ENCODE measurements at places on chromosomes 11 and 22.

DNA sequence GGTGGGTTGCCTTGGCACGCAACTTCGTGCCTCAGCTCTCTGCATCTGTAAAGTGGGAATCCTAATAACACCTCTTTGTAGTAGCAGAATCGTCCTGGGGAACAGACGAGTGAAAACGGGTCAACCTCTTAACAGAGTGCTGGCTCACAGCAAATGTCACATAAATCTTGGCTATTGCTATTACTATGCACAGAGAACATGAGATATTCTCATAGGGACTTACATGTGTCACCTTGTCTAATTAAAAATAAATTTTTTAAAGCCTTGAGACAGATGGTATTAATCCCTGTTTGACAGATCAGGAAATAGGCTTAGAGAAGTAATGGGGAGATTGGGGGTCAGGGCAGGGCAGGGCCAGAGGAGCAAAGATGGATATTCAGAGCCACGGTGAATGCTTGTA, 44.3 kb upstream of the IGSF9B start:
- no peaks in the 10 kb centered on the region for H3K4me1 ChIP-seq
- no peaks in the 10 kb centered on the region for H3K27me3 ChIP-seq
- no peaks in the 10 kb centered on the region for H3K36me3 ChIP-seq
- H3K4me3 ChIP-seq = no peak overlapping the region
- no peak overlapping the region for H3K27ac ChIP-seq
- no peak for DNase-seq

GRCh38 chr11:18493310-18493709, 33.4 kb downstream of the TSG101 start:
- H3K4me3 ChIP-seq = no peak overlapping the region
- no peaks in the 10 kb centered on the region for H3K27me3 ChIP-seq
- H3K4me1 ChIP-seq = no peaks in the 10 kb centered on the region
- no peaks in the 10 kb centered on the region for H3K36me3 ChIP-seq
- no peak overlapping the region for H3K27ac ChIP-seq
- DNase-seq = no peak

- no peaks in the 10 kb centered on the region for H3K27me3 ChIP-seq
- no peak overlapping the region for H3K27ac ChIP-seq
- H3K4me3 ChIP-seq = no peak overlapping the region
- no peak for DNase-seq
Observed at GRCh38 chr11:15638386-15638787, 523.7 kb downstream of the INSC start.

- H3K27ac ChIP-seq = no peak overlapping the region
- H3K4me3 ChIP-seq = no peak overlapping the region
- H3K4me1 ChIP-seq = no peaks in the 10 kb centered on the region
- no peaks in the 10 kb centered on the region for H3K27me3 ChIP-seq
- H3K36me3 ChIP-seq = no peaks in the 10 kb centered on the region
Observed at GRCh38 chr22:30198921-30199320, 47.6 kb downstream of the LIF start.

GRCh38 chr22:32569956-32570355, 95.3 kb downstream of the FBXO7 start:
- no peaks in the 10 kb centered on the region for H3K4me1 ChIP-seq
- no peak overlapping the region for H3K4me3 ChIP-seq
- no peaks in the 10 kb centered on the region for H3K27me3 ChIP-seq
- no peak overlapping the region for H3K27ac ChIP-seq
- no peak for DNase-seq

GRCh38 chr11:58057481-58057880, 26.7 kb downstream of the OR6Q1 start:
- no peaks in the 10 kb centered on the region for H3K36me3 ChIP-seq
- DNase-seq = no peak
- H3K4me3 ChIP-seq = no peak overlapping the region
- H3K27me3 ChIP-seq = no peaks in the 10 kb centered on the region
- H3K4me1 ChIP-seq = no peaks in the 10 kb centered on the region

DNA sequence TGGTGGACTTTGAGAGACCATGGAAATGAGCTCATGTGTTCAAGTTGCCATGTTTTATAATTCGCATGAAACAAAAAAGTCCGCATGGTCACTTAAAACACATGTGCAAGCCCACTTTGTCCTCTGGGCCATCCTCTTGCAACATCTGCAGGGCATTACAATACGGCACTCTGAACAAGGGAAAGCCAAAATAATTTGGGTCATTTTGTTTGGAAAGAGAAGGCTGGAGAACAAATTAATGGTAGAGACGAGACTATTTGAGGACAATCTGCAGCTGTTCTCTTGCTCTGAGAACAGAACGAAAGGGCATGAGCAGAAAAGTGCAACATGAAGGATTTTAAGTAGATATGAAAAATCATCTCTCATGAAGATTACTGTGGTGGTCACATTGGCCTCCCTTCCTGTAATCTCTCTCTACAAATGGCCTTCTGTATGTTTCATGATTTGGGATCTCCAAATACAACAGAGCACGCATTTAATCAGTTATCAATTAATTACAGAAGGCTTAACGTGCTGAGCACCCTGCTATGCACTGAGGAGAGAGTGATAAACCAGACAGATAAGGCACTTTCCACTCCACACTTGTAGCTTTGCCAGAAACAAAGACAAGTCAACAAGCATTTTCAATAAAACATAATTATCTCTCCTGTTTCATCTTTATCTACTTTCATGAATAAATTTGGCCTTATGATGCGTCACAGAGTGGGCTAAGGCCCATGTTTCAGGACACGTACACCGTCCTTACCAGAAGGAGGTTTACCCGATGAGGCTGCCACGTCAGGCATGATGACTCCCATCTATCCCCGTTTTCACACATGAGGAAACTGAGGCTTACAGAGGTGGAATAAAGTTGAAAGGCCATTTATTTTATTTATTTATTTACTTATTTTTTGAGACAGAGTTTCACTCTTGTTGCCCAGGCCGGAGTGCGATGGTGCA, 384.1 kb downstream of the LARGE1 start:
- no peak overlapping the region for H3K27ac ChIP-seq
- no peaks in the 10 kb centered on the region for H3K36me3 ChIP-seq
- H3K27me3 ChIP-seq = no peaks in the 10 kb centered on the region

DNA sequence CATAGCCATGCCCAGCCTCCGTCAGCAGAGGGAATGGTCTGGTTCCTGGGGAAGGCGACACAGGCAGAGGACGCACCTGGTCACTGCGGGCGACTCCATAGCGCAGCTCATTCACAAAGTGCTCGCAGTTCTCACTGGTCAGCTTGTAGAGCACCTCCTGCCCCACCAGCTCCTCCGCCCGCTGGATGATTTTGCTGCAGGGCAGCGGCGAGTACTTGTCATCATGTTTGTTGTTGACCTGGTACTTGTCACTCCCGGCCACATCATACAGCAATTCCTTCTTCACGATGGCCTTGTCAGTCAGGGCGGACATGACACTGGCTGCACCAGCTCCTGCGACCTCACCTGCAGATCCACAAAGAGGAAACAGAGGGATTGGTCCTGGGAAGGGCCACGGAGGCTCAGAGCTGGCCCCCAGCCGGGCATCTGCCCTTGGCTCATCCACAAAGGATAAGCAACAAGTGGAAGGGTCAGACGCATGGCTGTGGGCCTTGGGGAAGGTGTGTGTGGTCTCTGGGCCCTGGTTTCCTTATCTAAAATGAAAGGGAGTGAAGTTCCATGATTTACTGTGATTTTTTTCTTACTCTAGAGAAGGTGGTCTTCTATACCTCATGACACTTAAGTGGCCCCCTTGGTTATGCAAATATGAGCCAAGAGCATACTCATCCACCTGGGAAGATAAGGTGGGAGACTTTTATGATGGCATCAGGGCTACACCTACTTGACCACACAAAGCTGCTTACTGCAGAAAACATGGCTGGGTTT, 24.0 kb downstream of the PLAAT3 start:
- no peak overlapping the region for H3K4me3 ChIP-seq
- peaks cover 15% of the 10 kb centered on the region for H3K4me1 ChIP-seq
- no peaks in the 10 kb centered on the region for H3K36me3 ChIP-seq
- no peak overlapping the region for H3K27ac ChIP-seq

DNA sequence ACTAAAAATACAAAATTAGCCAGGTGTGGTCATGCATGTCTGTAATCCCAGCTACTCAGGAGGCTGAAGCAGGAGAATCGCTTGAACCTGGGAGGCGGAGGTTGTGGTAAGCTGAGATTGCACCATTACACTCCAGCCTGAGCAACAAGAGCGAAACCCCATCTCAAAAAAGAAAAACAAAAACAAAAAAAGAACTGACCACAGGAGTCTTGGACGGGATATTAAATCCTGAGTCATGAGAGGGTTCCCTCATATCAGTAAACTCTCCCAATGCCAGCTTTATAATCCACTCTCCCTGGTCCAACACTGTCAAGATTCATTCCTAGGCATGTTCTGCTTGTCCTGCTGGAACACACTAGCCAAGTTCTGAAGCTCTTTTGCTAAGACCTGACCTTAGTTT, 61.5 kb upstream of the EP300 start:
- DNase-seq = no peak
- H3K4me1 ChIP-seq = no peaks in the 10 kb centered on the region
- no peak overlapping the region for H3K27ac ChIP-seq
- no peaks in the 10 kb centered on the region for H3K36me3 ChIP-seq
- H3K4me3 ChIP-seq = no peak overlapping the region
- no peaks in the 10 kb centered on the region for H3K27me3 ChIP-seq

DNA sequence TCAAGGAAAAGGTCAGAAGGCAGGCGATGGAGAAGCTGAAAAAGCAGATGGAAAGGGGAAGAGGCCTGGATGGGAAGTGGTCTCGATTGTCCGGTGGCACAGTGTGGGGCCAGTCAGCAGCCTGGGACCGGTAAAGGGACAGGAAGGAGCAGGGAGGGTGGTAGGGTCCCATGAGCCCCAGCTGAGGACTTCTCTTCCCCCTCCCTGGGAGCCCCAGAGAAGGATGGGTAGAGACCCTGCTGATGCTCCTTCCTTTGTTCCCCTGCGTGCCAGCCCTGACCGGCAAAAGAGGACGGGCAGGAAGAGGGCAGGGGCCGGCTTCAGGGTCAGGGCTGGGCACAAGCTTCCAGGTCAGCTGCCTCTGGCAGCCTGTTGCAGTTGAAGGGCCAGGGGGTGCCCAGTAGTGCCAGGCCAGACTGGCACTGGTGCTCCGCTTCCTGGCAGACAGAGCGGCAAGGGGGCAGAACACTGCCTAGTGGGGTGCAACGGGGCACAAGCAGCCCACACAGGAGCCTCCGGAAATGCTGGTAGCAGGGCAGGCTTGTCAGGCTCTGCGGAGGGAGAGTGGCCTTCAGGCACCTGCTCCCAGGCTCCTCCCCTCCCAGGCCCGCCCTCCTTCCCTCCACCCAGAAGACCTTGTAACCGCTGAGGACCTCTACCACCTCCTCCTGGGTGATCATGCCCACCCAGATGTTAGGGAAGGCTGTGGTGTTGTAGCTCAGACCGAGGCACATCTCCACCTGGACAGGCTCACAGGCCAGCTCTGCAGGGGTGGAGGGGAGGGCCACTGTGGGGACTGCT, 739 bp upstream of the C1QTNF5 start:
- H3K27ac ChIP-seq = peak overlapping the region; percentile 70
- no peaks in the 10 kb centered on the region for H3K36me3 ChIP-seq
- H3K4me3 ChIP-seq = no peak overlapping the region

- no peak for DNase-seq
- no peak overlapping the region for H3K27ac ChIP-seq
- no peak overlapping the region for H3K4me3 ChIP-seq
- no peaks in the 10 kb centered on the region for H3K4me1 ChIP-seq
Observed at GRCh38 chr11:31803813-31804311, 7.3 kb downstream of the PAX6 start.

DNA sequence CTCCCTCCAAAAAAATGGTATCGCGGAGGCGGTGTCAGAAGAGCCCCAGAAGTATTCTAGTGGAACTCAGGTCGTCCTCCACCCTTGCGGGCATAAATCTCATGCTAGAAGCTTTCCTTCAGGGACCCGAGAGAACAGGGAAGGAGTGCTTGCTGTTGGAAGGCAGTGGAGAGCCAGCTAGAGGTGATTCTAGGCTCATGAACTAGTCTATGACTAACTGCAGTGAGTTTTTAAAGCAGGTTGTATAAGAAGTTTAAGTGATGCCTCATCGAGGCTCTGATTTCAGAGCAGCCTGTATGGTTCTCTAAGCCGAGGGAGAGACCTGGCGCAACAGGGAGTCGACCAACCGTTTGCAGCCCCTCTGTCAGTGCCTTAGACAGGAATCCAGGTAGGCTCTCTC, 85.7 kb downstream of the TBC1D22A start:
- no peak overlapping the region for H3K4me3 ChIP-seq
- no peaks in the 10 kb centered on the region for H3K36me3 ChIP-seq
- DNase-seq = no peak
- H3K4me1 ChIP-seq = no peaks in the 10 kb centered on the region
- no peaks in the 10 kb centered on the region for H3K27me3 ChIP-seq
- H3K27ac ChIP-seq = no peak overlapping the region

- DNase-seq = no peak
- H3K27ac ChIP-seq = peak overlapping the region; percentile 74
- no peak overlapping the region for H3K4me3 ChIP-seq
- no peaks in the 10 kb centered on the region for H3K27me3 ChIP-seq
Observed at GRCh38 chr11:116840224-116840745, 2.9 kb upstream of the APOA1 start.

DNA sequence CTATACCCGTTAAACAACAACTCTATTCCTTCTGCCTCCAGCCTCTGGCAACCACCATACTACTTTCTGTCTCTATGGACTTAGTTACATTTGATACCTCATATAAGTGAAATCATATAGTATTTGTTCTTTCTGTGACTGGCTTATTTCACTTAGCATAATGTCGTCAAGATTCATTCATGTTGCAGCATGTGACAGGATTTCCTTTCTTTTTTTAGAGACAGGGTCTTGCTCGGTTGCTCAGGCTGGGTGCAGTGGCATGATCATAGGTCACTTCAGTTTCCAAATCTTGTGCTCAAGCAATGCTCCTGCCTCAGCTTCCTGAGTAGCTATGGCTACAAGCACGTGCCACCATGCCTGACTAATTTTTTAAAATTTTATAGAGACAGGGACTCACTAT, 29.4 kb upstream of the SORL1 start:
- no peak overlapping the region for H3K27ac ChIP-seq
- H3K4me1 ChIP-seq = no peaks in the 10 kb centered on the region
- no peak for DNase-seq

- no peak overlapping the region for H3K4me3 ChIP-seq
- no peaks in the 10 kb centered on the region for H3K36me3 ChIP-seq
- H3K27ac ChIP-seq = no peak overlapping the region
- no peaks in the 10 kb centered on the region for H3K27me3 ChIP-seq
- no peaks in the 10 kb centered on the region for H3K4me1 ChIP-seq
Observed at GRCh38 chr11:112650527-112650926, 310.7 kb upstream of the NCAM1 start.

GRCh38 chr22:20273758-20274181, 5.7 kb upstream of the RTN4R start:
- no peaks in the 10 kb centered on the region for H3K36me3 ChIP-seq
- H3K4me1 ChIP-seq = no peaks in the 10 kb centered on the region
- DNase-seq = no peak
- no peak overlapping the region for H3K4me3 ChIP-seq

DNA sequence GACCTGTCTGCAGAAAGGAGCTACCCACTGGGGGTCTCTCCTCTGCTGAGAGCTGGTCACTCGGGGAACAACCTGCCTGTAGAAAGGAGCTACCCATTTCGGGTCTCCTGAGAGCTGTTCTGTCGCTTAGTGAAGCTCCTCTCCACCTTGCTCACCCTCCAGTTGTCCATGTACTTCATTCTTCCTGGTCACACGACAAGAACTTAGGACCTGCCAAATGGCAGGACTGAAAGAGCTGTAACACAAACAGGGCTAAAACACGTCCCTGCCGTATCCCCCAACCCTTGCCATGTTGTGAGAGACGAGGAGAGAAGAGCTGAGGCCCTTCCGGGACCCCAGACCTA, 24.1 kb upstream of the RNASEH2C start:
- no peak overlapping the region for H3K27ac ChIP-seq
- DNase-seq = no peak
- H3K4me3 ChIP-seq = no peak overlapping the region
- no peaks in the 10 kb centered on the region for H3K27me3 ChIP-seq
- H3K36me3 ChIP-seq = no peaks in the 10 kb centered on the region

- no peaks in the 10 kb centered on the region for H3K27me3 ChIP-seq
- peak overlapping the region; percentile 71 for H3K4me3 ChIP-seq
- peak overlapping the region; percentile 94 for H3K27ac ChIP-seq
- DNase-seq = peak; percentile 98
Observed at GRCh38 chr11:820655-821511, 2.2 kb downstream of the PNPLA2 start.

All from right lobe of liver (tissue), 6 donors.